CD4-positive, alpha-beta T cell treated with Interleukin-2 at 100 ng/mL for 4 hours (primary cell): ENCODE measurements at places on chromosomes 5 and 9.
A peak's percentile ranks its signal among the peaks of the same experiment; 100 is the strongest.

DNA sequence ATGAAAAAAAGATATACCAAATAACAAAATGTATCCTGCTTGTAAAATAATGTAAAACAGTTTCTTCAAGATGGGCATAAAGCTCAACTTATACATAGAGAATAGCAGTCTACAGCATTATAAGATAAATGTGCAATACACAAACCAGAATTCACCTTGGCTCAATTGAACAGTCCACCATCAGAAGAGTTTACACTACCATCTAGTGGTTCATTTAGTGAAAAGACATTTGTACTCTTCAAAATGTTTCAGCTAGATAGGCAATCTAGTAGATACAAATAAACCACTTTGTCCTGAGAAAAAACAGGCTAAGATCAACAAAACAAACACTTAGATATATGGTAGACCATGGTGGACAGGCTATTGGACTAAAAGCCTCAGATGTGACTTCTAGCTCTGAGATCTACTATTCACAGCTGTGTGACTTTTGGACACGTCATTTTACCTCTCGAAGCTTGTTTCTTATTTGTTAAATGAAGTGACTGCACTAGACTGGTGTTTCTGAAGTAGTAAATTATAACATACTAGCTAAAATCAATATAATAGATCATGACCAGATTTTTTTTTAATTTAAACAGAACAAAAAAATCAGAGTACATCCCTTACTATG lies 22.1 kb upstream of the TPD52L3 start:
- peak; percentile 5 for DNase-seq

- peak; percentile 14 for DNase-seq
These were observed 600 bp downstream of the ENC1 start for GRCh38 chr5:74639807-74640449.

DNA sequence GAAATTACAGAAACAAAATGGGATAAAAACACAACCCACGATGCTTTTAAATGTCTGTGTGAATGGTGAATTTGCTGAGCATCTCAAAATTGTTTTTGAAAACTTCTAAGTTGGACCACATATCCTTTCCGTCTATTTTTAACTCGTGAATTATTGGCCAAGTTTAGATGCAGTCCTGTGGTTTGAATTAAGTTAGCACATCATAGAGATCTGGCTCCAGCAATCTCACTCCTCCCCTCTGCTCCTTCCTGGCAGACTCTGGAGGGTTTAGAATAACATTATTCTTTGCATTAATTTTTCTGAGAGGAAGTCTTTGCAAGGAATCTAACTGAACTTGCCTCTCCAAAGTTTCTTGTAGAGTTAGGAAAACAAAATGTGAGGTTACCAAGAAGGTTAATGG lies 14.5 kb upstream of the ANKRD55 start:
- no peak for DNase-seq

DNA sequence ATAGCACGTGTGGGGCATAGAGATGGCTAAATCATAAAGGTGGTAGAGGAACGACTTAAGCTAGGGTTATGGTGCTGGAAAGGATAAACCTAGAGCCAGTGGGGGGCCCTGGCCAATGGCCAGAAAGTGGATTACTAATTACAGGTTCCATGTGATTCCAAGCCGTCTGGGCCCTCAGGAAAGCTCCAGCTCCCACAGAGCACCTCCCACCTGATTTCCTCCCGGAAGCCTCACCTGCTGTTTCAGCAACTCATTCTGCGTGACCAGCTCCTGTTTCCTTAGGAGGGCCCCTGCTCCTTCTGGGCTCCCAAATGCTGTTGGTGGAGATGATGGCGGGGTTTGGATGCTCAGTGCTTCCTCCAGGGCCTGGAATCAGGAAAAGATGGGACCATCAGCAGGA lies 16.2 kb downstream of the GPX3 start:
- no peak for DNase-seq

DNA sequence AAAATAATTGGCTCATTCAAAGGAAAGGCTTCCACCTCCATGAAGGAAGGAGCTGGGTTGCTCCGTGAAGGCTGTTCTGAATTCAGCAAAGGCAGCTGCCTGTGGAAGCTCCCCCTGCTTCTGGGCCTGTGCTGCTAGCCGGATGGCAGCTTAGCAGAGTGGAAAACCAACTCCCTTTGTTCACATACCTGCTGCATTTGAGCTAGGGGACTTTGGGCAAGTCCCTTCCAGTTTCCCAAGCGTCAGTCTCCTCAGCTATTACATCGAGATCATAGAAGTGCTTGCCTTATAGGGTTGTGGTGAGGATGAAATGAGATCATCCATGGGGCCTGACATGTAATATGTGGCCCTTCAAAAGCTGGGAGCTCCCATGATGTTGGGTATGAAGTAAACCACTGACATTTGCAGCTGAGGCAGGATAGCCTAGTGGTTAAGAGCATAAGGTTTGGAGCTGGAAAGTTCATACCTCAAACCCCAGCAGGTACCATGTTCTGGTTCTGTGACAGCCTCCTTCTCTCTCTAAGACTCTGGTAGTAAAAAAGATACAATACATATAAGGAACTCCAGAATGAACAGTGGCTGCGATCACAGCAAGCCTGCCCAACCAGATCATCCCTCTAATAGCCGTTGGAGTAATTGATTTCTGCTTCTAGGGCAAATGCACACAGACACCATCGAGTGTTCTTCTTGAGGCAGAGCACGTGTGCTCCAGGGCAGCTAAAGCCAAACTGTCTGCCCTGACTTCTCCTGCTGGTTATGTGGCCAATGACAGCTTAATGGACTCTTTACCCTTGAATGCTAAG lies 11.0 kb upstream of the DENND1A start:
- DNase-seq: no peak

DNA sequence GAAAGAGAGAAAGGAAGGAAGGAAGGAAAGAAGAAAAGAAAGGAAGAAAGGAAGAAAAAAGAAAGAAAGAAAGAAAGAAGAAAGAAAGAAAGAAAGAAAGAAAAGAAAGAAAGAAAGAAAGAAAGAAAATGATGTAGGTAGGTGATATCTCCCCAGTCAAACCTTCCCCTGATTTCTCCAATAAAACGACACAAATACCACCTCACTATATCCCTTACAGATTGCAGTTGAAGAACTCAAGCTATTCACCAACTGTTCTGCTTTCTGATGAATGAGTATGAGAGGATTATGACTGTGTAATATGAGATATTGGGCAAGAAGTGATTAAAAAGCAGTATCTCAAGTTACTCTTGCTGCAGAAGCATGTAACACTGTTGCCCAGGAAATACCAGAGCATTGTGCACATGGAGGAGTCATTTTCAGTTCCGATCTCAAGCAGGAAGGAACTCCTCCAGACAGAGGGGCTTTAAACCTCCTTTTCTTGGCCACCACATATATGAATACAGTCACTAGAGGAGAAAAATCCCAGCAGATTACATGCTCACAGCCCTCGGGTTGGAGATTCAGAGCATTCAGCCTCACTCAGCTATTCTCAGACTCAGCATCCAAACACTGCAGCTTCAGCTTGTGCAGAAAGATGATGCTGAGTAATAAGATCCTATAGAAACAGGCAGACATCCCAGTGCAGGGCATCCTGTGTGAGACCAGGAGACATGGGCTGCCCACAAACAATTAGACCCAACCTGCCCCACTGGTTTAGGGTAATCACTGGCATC lies 61.4 kb downstream of the UGCG start:
- peak; percentile 24 for DNase-seq

DNA sequence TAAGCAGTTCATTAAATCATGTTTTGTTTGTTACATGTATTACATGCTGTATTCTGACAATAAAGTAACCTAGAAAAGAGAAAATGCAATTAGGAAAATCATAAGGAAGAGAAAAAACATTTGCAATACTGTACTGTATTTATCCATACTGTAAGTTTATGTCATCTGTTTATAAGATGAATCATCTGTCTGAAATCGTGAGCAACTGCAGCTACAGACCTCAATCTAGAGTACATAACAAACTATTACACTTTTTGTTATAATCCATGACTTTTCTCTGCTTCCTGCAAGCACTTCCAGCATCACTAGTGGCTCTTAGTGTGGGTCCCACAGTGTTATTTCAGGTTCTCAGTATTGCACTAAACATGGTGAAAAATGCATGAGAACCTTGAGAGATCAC lies 144.4 kb upstream of the NR4A3 start:
- no peak for DNase-seq

DNA sequence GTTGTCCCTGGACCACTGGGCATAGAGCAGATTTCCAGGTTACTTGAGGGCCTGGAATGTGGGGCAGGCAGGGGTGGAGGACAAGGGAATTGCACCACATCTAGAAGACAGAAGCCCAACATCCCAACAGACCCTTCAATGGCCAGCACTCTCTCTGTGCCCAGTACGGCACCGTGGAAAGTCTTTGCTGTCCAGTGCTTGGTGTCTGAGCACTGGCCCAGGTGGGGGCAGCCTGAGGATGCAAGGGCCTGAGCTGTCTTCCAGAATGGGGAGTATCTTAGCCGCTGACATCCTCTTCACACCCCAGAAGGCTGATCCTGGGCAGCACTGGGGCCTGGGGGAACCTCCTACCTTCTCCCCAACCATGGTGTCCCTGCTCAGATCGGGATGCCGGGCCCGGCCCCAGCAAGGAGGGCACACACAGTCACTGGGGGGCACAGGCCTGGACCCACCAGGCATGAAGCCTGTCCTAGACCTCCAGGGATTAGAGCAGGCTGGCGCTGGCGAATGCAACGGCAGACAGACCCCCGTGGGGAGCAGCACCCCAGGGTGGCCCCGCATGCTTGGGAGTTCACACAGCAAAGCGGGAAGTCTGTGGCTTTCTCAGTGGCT lies 40.6 kb upstream of the OLFM1 start:
- no peak for DNase-seq

DNA sequence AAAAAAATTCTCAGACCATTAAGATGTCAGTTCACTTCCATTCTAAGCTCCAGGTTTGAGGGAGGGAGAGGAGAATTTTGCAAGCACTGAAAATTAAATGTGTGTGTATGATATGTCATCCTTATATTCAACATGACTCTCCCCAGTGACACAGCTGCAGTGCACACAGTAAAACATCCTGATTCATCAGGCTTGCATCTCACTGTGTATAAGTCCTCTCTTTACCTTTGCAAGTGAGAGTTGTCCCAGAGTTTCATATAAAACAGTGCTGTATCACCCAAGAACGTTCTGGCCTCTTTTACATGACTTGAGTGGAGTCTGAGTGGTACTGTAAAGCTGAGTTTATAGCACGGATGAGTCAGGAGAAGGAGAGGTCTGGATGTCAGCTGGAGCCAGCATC lies 50.0 kb downstream of the DMRT2 start:
- no peak for DNase-seq

GRCh38 chr5:171442287-171443042 lies 23.0 kb downstream of the FGF18 start:
- DNase-seq: no peak

DNA sequence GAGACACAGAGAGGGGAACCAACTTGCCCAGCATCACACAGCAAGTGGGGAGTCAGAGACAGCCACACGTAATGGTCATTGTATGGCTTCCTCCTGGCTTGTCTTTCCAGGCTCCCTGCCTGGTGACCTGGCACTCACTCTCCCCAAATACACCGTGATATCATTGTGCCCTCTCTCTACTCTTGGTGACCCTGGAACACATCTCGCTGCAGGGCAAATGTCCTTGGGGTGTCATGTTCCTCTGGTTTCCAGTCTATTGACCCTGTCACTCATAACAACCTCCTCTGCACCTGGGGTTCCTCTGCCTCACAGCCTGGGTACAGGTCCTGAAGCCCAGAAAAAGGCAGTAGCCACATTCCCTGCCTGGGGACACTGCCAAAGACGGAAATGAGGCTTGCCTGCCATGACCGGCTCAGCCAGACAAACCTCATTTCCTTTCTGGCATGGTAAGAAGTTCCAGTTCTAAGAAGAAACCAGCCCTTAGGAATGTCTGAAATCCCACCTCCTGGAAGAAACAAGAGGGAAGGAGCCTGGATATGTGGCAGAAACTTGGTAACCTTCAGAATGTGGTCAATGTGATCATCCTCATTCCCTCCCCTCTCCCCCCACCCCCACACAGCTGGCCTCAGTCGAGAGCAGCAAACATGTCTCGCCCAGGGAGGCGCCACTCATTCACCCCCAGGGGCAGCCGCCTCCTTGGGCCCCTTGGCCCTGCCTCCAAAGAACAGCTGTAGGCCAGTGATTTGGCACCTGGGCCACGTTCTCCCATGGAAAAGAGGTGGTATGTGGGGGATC lies 30.6 kb upstream of the SMU1 start:
- DNase-seq: no peak

GRCh38 chr9:96183751-96184150 lies 118.2 kb downstream of the HSD17B3 start:
- DNase-seq: no peak

DNA sequence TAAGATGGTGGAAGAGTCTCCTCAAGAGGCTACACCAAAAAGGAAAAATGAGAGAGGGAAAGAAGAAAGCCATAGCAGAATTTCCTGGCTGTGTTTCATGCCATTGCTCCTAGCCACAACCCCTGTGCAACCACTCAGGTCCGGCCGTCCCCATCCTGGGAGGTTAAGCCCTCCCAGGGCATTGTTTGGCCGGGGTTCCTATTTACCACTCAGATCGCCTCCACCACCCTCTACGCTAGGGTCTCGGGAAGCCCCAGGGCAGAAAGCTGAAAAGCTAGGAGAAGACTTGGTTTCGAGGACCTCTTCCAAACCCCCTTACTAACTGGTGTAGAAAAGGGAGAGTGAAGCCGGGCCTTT lies 715 bp downstream of the RC3H2 start:
- DNase-seq: peak; percentile 13

- DNase-seq: no peak
These were observed 355.3 kb downstream of the KIAA0825 start for GRCh38 chr5:94263068-94263467.

GRCh38 chr9:124309667-124310084 lies 51.9 kb downstream of the NEK6 start:
- no peak for DNase-seq

- DNase-seq: no peak
These were observed 8.2 kb downstream of the HSPB3 start for GRCh38 chr5:54463713-54464112.

GRCh38 chr5:51622161-51622790 lies 239.0 kb downstream of the ISL1 start:
- no peak for DNase-seq
